ENCODE measurements at places on chromosomes 12 and 14.
A peak's percentile ranks its signal among the peaks of the same experiment; 100 is the strongest.

DNA sequence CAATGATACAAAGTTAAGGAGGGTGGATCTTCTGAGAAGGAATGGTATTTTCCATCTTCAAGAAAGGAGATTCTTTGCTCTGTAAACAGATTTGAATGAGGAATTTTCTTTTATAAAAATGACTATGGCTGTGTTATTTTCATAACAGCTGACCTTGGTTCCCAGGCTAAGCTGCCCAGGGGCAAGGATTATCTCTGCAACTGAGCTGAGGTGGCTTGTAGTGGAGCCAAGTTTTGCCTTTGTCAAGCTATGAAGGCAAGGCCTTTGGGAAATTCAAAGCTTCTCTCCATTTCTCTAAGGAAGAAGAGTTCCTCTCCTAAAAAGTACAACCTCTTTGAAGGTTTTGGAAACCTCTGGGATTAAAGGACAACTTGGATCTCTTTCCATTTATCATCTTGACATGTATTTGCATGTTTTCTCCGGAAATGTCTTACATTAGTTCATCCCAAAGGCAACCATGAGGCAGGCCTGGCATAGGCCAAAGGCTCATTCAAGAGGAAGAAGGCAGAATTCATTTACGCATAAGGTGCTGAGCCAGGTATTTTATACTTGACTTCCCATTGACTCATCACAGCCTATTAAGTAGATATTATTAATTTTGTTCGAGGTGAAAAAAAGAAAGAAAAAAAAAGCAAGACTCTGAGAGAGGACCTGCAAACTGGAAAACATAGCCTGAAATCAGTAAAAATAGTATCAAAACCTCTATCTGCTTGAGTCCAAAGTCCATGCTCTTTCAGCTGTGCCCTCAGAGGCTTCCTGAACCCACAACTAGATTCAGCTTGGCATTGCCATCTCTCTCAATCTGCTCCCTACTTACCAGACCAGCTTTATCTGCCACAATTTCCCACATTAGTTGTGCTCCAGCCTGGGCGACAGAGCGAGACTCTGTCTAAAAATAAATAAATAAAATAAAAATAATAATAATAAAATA, 24.0 kb upstream of the CKAP4 start:
- DNase-seq, result no peak

DNA sequence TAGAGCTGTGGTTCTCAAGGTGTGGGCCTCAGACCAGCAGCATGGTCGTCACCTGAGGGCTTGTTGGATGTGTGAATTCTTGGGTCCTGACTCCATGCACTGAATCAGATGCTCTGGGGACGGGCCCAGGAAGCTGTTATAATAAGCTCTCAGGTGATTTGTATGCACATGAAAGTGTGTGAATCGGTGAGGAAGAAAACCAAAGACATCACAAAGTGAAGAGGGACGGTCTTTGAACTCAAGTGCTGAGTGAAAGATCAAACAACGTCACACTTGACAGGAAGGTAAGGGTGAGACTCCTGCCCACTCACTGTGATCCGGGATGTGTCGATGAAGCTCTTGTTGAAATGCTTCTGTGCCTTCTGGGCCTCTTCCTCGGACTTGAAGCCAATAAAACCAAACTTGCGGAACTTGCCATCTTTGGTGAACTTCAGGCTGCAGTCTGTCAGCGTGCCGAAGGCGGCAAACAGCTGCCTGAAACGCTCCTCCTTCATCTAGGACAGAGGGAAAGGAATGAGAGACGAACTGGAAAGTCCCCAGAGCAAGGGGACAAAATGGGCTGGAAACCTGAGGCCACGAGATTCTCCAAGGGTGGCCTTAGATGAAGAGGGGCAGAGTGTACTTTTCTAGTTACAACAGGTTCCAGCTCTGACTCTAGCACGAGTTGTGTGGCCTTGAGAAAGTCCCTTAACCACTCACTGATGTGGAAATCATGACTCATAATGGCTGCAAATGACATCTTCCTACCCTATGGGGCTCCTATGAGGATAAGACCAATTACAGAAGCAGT, 4.0 kb downstream of the RBM19 start:
- no peak for DNase-seq

- DNase-seq, result no peak
Observed at GRCh38 chr14:99902925-99903324, 109.7 kb downstream of the EML1 start.

DNA sequence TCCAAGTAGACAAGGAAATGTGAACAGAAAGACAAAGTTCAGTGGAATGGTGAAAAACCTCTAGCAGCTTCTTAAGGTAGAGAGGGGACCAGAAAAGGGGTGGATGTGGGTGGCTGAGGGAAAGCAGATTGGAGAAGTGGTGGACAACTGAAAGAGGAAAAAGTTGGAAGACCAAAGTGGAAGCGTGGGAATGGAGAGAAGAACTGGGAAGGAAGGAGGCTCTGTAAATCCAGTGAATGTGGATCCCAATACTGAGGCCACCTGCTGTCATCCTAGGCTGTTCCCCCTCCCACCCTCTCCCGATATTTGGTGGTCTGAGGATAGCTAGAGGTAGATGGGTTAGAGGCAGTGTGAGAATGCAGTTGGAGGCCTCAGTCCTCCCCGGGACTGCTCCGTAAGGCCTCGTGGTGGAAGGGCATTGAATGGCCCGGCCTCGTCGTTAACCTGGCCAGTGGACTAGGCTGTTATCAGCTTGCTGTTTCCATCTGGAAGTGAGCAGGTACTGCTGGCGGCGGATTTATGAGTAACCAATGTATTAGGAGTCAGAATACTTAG, 822 bp upstream of the POU6F1 start:
- DNase-seq, result peak; percentile 24
